Activated CD8-positive, alpha-beta T cell treated with anti-CD3 and anti-CD28 coated beads, Interleukin-2, amount 10 ng/mL, durations not matched to agents 7 days and 5 days (primary cell): ENCODE measurements at places on chromosomes 5 and 9. TPM values are rescaled to one million over a fixed set of nuclear protein-coding genes. Genes with fewer than 3 reads are reported as not detected.

DNA sequence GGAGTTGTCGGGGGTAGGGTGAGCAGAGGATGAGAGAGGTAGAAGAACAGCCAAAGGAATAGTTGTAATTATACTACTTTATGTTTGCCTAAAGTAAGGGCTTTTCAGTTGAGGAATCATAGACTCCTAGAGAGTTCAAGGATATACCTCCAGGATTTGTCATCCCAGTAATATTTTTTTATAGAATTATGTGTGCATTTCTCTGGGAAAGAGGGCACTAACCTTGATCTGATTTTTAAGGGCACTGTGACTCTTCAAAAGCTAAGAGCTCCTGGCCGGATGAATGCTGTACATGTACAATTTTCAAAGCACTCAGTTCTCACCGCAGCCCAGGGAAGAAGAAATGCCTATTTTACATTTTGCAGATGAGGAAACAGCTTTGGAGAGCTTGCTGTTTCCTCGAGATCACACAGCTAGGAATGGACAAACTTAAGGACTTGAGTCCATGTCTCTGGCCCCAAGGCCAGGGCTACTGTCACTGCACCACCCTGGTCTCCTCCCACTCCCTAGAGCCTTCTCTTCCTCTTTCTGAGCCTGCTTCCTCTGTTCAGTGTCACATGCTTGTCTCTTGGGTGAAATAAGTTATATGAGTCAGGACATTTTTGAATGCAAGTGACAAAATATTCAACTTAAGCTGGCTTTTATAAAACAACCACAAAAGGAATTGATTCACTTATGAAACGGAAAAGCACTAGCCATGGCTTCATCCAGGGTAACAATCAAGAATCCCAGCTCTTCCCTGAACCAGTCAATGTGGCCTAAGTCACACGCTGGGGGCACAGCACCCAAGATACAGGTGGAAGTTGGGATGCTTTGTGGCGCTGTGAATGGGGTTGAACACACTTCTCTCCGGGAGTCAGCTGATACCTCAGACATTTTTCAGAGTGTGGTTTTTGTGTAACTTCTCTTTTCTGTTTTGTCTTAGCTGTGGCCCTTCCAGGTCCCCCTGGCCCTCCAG, 45.7 kb upstream of the TGFBR1 start:
- DNase-seq, result peak; percentile 58

DNA sequence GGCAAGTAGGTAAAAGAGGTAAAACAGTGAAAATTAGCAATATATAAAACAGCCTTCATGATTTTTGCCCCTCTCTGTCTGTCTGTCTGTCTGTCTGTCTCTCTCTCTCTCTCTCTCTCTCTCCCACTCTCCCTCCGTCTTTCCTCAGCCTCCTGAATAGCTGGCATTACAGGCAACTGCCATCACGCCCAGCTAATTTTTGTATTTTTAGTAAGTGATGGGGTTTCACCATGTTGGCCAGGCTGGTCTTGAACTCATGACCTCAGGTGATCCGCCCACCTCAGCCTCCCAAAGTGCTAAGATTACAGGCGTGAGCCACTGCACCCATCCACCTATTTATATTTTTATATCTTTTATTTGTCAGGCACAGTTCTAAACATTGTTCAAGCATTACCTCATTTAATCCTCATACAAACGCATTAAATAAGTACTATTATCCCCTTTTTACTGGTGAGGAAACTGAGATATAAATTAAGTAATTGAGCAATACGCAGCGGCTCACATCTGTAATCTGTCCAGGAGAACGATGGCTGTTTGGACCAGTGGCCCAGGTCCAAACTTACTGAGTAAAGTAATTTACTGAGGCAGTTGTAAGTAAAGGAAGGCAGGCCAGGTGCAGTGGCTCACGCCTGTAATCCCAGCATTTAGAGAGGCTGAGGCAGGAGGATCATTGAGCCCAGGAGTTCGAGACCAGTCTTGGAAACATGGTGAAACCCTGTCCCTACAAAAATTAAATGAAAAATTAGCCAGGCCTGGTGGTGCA, 60.9 kb downstream of the UBE2R2 start:
- DNase-seq, result no peak

DNA sequence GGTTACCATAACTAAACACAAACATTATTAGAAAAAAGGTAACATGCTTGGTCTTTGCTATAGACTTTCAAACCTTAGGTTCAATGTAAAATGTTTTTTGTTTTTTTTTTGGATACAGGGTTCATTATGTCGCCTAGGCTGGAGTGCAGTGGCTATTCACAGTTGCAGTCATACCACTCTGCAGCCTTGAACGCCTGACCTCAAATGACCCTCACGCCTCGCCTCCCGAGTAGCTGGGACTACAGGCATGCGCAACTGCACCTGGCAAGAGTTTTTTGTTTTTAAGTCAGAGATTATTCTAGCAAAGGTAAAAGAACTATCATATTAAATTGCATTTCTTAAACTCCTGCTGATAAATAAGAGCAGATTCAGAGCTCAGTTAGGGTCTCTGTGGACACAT, 55.1 kb upstream of the NR5A1 start:
- DNase-seq, result no peak

NFIL3 gene
- total RNA-seq, result 39.5 TPM
